Adrenal gland (tissue), 19 donors: ENCODE measurements at places on chromosomes 11 and 22. TPM values are rescaled to one million over a fixed set of nuclear protein-coding genes. Genes with fewer than 3 reads are reported as not detected.

DNA sequence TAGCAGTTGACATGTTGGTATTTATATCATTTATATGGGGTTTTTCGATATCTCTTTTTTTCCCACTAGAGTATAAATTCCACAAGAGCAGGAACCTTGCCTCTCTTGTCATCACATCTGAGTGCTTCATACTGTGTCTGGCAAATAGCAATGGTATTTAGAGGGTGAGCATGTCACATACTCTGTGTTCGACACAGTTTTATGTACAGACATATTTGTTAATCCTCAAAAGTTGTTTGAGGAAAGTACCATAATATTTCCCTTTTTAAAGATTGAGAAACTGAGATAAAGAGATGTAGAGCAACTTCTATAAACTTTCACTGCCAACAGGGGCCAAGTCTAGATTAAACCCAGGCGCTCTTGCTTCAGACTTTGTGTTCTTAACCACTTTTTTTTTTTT, 324.6 kb upstream of the PDGFD start:
- DNase-seq: no peak
- no peaks in the 10 kb centered on the region for H3K4me1 ChIP-seq
- no peak overlapping the region for H3K27ac ChIP-seq

GRCh38 chr11:82899957-82900276, 313 bp downstream of the PRCP start:
- H3K36me3 ChIP-seq: no peaks in the 10 kb centered on the region
- no peak for DNase-seq
- peaks cover 13% of the 10 kb centered on the region for H3K4me1 ChIP-seq
- no peaks in the 10 kb centered on the region for H3K27me3 ChIP-seq

DNA sequence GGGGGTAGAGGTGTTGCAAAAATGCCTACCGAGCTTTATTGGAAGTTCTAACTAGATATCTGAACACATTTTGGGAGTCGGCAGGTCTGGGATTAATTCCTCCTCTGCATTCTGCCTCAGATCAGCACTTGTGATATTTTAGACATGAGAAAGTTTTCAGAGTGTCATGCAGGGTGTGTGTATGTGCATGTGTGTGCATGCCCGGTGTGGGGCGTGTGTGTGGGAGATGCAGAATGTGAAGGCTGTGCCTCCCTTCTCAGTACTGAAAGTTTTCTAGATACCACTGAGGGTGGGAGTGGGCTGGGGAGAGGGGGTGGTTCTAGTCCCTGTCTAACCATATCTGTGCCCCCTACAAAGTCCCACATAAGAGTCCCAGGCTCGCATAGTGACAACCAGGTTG, 180.0 kb upstream of the NTM start:
- no peak overlapping the region for H3K27ac ChIP-seq
- H3K27me3 ChIP-seq: no peaks in the 10 kb centered on the region
- no peaks in the 10 kb centered on the region for H3K4me1 ChIP-seq
- DNase-seq: no peak
- no peak overlapping the region for H3K4me3 ChIP-seq
- no peaks in the 10 kb centered on the region for H3K36me3 ChIP-seq

The NLRP10 gene
- not detected for total RNA-seq

The MIAT gene
- total RNA-seq: 1.5 TPM

DNA sequence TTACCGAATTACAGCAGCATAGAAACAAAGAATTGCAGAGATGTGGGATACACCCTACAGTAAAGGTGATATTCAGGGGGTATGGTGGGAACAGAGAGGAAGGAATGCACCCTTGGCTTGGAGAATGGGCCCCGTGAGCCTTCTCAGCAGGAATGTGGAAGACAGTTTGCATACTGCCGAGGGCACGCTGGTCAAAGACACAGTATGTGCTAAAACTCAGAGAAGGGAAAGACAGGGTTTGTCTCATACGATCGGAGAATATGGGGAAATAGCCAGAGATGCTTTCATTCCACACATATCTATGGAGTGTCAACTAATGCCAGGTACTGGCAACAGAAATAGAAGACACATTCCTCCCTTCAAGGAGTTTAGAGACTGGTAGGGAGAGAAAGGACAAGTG, 36.9 kb downstream of the UBASH3B start:
- DNase-seq: no peak
- peaks cover 19% of the 10 kb centered on the region for H3K4me1 ChIP-seq
- no peak overlapping the region for H3K4me3 ChIP-seq

DNA sequence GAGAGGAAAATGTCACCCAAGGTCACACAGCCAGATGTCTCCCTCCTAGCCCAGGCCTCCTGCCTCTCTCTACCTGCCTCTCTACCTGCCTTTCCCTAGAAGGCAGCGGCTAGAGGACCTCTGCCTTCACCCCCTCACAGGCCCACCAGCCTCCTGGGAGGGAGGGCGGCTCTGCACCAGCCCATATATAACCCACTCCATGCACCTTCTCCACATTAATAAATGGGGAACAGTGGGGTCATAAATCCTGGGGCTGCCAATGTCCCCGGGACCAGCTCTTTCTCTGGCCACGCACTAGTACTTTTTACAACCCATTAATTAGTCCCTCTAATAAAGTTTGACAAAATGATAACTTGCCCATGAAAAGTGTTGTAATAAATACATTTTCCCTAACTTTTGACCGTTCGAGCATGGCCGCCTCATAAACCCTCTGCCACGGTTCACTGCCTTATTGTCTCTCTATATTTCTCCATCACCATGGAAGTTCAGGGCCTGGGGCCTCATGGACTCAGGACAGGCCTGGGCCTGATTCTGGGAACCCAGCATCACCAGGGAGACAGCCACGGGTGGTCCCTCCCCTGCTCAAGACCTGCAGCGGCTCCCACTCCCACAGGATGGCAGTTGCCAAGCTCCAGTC, 102.1 kb downstream of the MN1 start:
- no peaks in the 10 kb centered on the region for H3K36me3 ChIP-seq
- H3K27me3 ChIP-seq: no peaks in the 10 kb centered on the region
- no peaks in the 10 kb centered on the region for H3K4me1 ChIP-seq
- no peak overlapping the region for H3K27ac ChIP-seq

DNA sequence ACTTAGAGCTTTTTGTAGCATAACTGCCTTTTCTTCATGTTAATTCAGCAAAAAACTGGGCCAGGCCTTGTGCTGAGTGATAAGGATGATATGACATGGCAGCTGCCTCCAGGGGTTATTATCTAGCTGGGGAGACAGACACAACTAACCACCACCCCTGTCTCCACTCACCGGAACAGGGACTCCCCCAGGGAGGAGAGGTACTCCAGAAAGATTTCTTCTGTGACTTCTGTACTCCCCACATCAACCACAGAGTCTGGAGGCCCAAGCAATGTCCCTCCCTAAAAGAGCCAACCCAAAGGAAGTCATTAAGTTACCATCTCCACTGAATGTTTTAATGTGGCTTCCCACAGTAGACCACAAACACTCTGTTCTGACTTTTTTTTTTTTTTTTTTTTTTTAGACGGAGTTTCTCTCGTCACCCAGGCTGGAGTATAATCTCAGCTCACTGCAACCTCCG, 14.3 kb upstream of the PMM1 start:
- no peak overlapping the region for H3K4me3 ChIP-seq
- no peaks in the 10 kb centered on the region for H3K27me3 ChIP-seq
- no peaks in the 10 kb centered on the region for H3K4me1 ChIP-seq

The CHST1 gene
- 4.1 TPM for total RNA-seq

GRCh38 chr22:39917776-39918495, 17.1 kb downstream of the GRAP2 start:
- no peak overlapping the region for H3K4me3 ChIP-seq
- no peaks in the 10 kb centered on the region for H3K36me3 ChIP-seq
- no peaks in the 10 kb centered on the region for H3K4me1 ChIP-seq
- DNase-seq: peak; percentile 10
- H3K27ac ChIP-seq: no peak overlapping the region
- H3K27me3 ChIP-seq: no peaks in the 10 kb centered on the region

The AHNAK gene
- total RNA-seq: 182 TPM

The FIBIN gene
- total RNA-seq: 1.4 TPM

GRCh38 chr11:85806876-85807275, 4.1 kb downstream of the SYTL2 start:
- H3K27me3 ChIP-seq: no peaks in the 10 kb centered on the region
- no peaks in the 10 kb centered on the region for H3K36me3 ChIP-seq
- peaks cover 11% of the 10 kb centered on the region for H3K4me1 ChIP-seq
- H3K4me3 ChIP-seq: no peak overlapping the region

The USP28 gene
- total RNA-seq: 19.6 TPM

- H3K4me3 ChIP-seq: no peak within 1 kb of the TSS
- no peaks in the 10 kb centered on the region for H3K27me3 ChIP-seq
- DNase-seq: no peak
- H3K36me3 ChIP-seq: no peaks in the 10 kb centered on the region
- H3K27ac ChIP-seq: no peak within 1 kb of the TSS
Measured at GRCh38 chr11:60455531-60456042, at the start of gene MS4A1. Gene MS4A1 (plus strand): TSS chr11:60455847. CDS start chr11:60462375, 6,528 bp downstream.

The CADM1 gene
- total RNA-seq: 40.3 TPM

The IMMP1L gene
- total RNA-seq: 18.0 TPM

The PIK3IP1 gene
- 86.8 TPM for total RNA-seq

- H3K27ac ChIP-seq: no peak overlapping the region
- peaks cover 3% of the 10 kb centered on the region for H3K4me1 ChIP-seq
- no peak overlapping the region for H3K4me3 ChIP-seq
- DNase-seq: no peak
- no peaks in the 10 kb centered on the region for H3K27me3 ChIP-seq
Measured at GRCh38 chr22:40684728-40685127, 5.4 kb downstream of the MCHR1 start.

The PRG2 gene
- 0.27 TPM for total RNA-seq

The TRIM51G gene
- not detected for total RNA-seq

The SYT9 gene
- total RNA-seq: 5.7 TPM

The MOGAT2 gene
- total RNA-seq: not detected

DNA sequence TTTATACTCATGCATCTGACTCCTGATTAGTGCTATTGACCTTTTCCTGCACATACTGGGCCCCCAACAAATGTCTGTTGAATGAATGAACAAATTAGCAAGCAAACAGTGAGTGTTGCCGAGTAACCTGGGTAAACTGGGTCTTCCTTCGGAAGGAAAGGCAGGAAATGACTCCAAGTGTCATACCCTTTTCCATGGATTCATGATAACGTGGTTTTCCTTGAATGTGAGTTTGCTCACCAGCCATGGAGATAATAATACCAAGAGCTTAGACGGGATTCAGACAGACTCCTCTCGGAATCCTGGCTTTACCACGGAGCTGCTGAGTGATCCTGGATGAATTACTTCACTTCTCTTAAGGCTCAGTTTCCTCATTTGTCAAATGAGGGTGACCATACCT, 16.7 kb downstream of the TECTA start:
- DNase-seq: no peak
- no peak overlapping the region for H3K4me3 ChIP-seq
- no peaks in the 10 kb centered on the region for H3K27me3 ChIP-seq
- H3K27ac ChIP-seq: no peak overlapping the region
- no peaks in the 10 kb centered on the region for H3K4me1 ChIP-seq
- H3K36me3 ChIP-seq: no peaks in the 10 kb centered on the region

GRCh38 chr11:13776134-13776815, 107.8 kb downstream of the FAR1 start:
- no peak overlapping the region for H3K4me3 ChIP-seq
- DNase-seq: no peak
- peaks cover 7% of the 10 kb centered on the region for H3K27me3 ChIP-seq
- H3K27ac ChIP-seq: no peak overlapping the region
- no peaks in the 10 kb centered on the region for H3K36me3 ChIP-seq
- H3K4me1 ChIP-seq: no peaks in the 10 kb centered on the region

GRCh38 chr22:26239581-26239980, 70.3 kb downstream of the SEZ6L start:
- H3K27me3 ChIP-seq: no peaks in the 10 kb centered on the region
- no peak for DNase-seq
- H3K36me3 ChIP-seq: no peaks in the 10 kb centered on the region
- no peak overlapping the region for H3K27ac ChIP-seq

- H3K36me3 ChIP-seq: no peaks in the 10 kb centered on the region
- H3K4me1 ChIP-seq: no peaks in the 10 kb centered on the region
- H3K27ac ChIP-seq: no peak overlapping the region
- no peaks in the 10 kb centered on the region for H3K27me3 ChIP-seq
- no peak overlapping the region for H3K4me3 ChIP-seq
Measured at GRCh38 chr11:134597452-134597851, 185.4 kb upstream of the B3GAT1 start.

The VWCE gene
- total RNA-seq: 2.7 TPM

GRCh38 chr11:63937713-63938478, 906 bp upstream of the NAA40 start:
- no peaks in the 10 kb centered on the region for H3K27me3 ChIP-seq
- H3K4me3 ChIP-seq: peak overlapping the region; percentile 68
- H3K4me1 ChIP-seq: peaks cover 6% of the 10 kb centered on the region
- no peaks in the 10 kb centered on the region for H3K36me3 ChIP-seq
- DNase-seq: no peak
- no peak overlapping the region for H3K27ac ChIP-seq

The BACE1 gene
- total RNA-seq: 36.3 TPM

The RIMBP3C gene
- 0.52 TPM for total RNA-seq

DNA sequence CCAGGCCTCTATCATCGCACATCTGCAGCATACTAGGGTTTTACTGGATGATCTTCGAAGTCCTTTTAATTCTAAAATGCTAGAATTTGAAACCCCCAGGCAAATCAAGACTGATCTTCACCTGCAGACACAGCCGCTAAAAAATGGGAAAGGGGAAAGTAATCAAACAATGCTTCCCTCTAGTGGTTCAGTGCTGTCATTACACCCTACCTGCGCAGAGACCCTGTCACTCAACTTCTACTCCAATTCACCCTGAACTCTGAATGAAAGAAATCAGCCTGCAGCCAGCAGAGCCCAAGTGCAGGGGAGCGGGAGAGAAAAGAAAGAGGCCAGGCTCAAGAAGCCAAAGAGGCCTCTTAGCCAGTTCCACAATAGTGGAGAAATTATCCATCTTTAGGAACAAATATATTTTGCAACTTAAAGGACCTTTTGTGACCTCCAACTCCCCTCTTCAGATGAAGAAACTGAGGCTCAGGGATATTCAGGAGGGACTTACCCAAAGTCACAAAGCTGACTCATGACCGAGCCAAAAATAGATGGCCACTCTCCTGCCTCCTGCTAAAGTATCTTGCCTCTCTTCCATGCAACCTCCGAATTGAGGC, 33.0 kb downstream of the SERGEF start:
- no peak for DNase-seq
- no peaks in the 10 kb centered on the region for H3K4me1 ChIP-seq
- no peaks in the 10 kb centered on the region for H3K36me3 ChIP-seq
- no peaks in the 10 kb centered on the region for H3K27me3 ChIP-seq

The ZNF280B gene
- total RNA-seq: 6.3 TPM

DNA sequence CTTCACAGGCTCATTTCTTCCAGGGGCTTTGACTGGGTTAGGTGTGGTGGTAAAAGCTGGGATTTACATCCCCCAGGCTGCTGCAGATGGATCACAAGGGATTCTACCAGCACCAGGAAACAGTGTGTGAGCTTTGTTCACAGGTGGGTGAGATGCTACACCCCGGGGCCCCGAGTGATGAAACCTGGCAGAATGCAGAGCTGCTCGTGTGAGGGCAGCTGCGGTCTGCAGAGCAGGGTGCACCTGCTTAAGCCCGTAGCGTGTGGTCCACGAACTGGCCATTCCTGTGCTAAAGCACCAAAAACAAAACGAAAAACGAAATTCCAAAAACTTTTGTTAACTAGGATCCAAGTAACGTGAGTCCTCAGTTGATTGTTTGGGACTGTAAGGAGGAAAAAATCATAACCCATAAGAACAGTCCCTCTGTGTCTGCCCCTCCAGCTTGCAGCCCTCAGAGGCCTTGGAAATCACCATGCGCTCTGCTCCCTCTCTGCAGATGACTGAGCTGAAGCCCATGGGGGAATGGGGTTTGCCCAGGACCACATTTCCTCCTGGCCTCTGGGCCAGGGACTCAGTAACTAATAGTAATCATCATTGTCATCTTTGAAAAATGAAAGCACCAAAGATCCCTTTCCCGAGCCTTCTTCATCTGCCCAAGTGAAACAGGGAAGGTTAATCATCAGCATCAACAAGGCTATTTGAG, 24.6 kb downstream of the ELF5 start:
- no peak overlapping the region for H3K4me3 ChIP-seq
- no peaks in the 10 kb centered on the region for H3K36me3 ChIP-seq
- DNase-seq: no peak
- no peak overlapping the region for H3K27ac ChIP-seq
- no peaks in the 10 kb centered on the region for H3K4me1 ChIP-seq
- no peaks in the 10 kb centered on the region for H3K27me3 ChIP-seq
